NCI-H1092 (cell line): ENCODE measurements at places on chromosomes 1 and 21.

DNA sequence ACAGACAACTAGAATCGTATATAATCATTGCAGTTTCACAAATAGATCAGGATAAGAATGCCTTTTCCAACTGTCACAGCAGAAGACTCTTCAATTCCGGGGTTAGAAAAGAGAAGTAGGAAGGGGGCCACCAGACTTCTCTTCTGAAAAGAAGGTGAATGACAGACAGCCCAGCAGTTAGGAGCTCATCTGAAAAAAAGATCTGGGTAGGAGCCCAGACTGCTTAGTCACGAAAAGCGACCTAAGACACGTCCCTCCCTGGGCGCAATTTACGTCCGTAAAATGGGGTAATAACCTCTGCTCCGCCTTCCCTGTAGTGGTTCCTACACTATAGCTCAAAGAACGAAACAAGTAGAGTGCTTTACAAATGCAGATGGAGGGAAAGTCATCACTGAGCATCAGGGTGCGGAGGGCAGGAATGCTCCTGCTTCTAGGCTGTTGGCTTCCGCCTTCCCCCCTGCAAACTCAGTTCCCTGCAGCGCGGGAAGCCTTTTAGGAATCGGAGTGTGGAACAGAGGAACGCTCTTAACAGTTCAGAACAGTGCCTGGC lies 582 bp downstream of the ORC1 start:
- DNase-seq, result no peak

DNA sequence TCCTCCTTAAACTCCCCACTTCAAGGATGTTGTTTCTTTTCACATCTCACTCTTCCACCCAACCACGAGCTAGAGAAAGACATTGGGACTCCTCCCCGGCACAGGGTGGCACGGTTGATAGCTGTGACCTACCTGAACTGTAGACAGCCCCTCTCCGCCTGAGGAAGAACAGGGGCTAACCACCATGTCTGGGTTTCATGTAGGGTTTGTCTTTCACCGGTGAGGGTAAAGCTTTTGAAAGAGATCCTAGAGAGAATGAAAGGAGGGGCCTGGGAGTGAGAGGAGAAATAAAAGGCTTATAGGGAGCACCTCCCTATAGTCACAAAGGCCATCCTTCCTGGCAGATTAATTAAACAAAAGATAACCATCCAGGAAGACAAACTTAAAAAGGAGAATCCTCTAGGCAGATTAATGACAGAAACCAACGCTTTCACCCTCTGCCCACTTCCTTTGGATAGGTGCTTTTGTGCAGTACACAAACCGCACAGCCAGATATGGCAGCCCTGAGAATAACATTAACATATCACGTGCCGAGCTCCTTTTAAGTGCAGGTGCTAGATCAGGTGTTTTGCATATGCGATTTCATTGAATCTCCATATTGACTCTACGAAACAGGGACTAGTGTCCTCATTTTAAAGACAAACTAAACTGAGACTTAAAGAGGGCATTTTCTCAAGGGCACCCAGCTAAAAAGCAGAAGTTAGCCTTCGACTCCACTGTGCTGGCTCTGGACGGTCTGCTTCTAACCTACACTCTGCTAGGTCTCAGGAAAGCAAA lies 178.1 kb upstream of the RUNX1 start:
- DNase-seq, result no peak

- no peak for DNase-seq
Observed at GRCh38 chr1:235411489-235412486, 44.6 kb downstream of the TBCE start.

DNA sequence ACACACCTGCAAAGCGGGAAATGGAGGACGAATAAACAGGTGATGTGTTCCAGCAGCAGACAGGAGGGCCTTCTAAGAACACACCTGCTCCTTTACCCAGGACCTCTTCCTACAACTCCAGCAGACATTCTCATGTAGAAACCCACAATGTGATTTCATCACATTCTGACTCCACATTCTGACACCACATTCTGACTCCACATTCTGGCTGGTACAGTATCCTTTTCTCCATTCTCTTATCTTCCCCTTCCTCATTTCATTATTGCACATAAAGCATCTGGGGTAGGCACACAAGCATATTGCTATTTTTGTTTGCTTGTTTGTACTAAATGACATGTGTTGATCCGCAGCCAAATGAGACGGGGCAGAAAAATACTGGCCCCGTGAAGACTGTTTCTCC lies 3.6 kb upstream of the ZNF124 start:
- DNase-seq, result no peak

- no peak for DNase-seq
Observed at GRCh38 chr1:65255035-65255655, 54.2 kb upstream of the DNAJC6 start.

DNA sequence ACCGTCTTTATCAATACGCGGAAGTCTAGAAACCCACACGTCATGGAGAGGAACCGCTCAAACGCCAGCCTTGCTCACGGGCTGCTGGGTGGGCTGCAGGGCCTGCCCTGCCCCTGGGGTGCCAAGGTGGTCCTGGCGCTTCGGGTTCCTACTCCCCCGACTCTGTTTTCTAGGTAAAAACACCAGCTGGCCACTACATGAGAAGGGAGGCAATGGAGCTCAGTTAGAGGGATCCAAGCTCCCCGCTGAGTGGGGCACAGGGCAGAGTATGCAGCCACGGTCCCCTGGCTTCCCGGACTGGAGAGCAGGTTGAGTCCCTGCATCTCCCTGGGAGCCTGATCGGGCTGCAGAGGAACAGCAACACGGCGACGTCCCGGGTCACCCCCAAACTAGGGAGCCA lies 41.2 kb upstream of the RIPK4 start:
- no peak for DNase-seq

DNA sequence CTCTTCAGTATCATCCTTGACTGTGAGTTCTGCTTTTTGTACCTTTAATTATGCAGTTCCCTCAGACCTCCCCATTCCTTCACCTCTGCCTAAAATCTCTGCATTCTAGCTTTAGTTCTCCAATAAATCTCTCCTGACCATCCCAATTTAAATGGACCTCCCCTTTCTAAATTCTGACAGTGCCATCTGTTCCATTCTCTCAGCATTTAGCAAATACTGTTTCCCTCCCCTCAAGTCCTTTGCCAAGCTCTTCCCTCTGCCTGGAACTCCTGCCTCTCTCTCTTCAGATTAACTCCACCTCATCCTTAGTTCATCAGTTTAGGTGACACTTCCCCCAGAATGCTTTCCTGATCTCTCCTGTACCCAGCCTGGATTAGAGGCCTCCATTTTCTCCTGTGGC lies 54.0 kb upstream of the JUN start:
- DNase-seq, result no peak

GRCh38 chr1:39525366-39526165 lies 34.1 kb downstream of the BMP8A start:
- DNase-seq, result no peak
